ENCODE measurements at places on chromosomes 16 and 17.

GRCh38 chr16:73433731-73434307 is 385.9 kb upstream of the ZFHX3 start:
- no peak for DNase-seq

- no peak for DNase-seq
These were observed 27.1 kb upstream of the SCNN1B start for GRCh38 chr16:23274968-23275367.

DNA sequence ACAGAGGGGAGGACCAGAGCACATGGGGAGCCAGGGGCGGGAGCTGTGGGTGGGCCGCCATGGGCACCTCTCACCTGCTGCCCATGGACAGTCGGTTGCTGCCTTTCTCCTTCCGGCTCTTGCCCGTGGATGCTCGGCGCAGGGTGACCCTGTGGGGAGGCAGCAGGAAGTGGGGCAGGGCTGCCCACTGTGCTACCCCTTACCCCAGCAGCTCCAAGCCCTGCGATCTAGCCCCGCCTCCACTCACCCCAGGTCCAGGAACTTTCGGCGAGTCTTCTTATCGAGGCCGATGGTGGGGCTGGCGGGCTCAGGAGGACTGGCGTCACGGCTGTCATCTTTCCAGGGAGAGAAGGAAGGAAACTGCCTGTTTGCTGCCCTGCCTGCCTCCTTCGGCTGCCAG is 14.2 kb downstream of the SAMD14 start:
- no peak for DNase-seq

GRCh38 chr17:78884148-78884825 is 18.7 kb downstream of the CEP295NL start:
- DNase-seq = no peak

DNA sequence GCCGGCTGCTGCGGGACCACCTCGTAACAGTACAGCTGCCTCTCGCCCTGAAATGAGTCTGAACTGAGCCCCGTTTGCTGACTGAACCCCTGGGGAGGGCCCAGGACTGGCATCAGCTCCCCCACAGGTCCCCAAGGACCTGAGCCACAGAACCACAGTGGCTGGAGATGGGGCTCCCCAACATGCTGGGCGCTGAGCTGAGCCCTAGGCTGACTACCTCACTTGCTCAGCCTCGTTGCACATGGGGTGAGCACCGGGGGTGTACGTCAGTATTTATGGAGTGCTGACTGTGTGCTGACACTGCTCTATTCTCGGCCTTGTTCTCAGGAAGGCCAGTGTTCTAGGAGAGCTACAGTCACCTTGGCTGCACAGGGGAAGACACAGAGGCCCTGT is 6.6 kb upstream of the VASN start:
- DNase-seq = no peak

DNA sequence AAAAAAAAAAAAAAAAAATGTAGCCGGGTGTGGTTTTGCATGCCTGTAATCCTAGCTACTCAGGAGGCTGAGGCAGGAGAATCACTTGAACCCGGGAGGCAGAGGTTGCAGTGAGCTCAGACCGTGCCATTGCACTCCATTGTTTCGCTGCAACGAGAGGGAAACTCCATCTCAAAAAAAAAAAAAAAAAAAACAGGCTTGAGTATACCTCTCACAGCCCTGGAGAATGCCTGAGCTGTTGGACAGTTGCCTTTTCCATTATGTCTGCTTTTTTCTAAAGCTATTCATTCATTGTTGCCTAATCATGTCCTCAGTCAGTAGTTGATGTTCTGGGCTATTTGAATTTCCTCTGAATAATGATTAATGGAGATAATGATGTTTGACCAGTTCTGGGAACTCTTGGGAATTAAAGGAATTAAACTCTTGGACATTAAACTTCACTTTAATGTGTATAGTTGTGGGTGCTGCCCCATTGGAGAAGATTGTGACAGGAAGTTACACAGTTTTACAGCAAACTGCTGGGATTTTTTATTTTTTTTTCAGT is 11.8 kb downstream of the HMOX2 start:
- no peak for DNase-seq

DNA sequence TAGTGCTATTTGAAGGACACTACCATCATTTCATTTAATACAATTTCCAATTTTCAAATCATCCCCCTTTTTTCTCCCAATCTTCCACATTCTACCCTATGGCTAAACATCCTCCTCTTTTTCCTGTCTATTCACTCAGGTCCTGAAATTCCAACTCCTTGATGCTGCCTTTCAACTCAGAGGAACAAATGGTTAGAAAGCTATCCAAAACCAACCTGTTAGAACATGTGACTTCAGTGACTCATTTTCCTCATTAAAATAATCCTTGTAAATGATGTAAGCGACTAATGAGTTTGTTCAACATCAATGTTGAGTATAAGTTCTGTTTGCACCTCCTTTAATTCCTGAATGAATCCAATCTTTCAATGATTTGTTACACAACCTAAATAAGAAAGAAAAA is 5.5 kb downstream of the PSMD12 start:
- no peak for DNase-seq

- no peak for DNase-seq
These were observed 290.6 kb downstream of the BCAS3 start for GRCh38 chr17:60968266-60968665.

DNA sequence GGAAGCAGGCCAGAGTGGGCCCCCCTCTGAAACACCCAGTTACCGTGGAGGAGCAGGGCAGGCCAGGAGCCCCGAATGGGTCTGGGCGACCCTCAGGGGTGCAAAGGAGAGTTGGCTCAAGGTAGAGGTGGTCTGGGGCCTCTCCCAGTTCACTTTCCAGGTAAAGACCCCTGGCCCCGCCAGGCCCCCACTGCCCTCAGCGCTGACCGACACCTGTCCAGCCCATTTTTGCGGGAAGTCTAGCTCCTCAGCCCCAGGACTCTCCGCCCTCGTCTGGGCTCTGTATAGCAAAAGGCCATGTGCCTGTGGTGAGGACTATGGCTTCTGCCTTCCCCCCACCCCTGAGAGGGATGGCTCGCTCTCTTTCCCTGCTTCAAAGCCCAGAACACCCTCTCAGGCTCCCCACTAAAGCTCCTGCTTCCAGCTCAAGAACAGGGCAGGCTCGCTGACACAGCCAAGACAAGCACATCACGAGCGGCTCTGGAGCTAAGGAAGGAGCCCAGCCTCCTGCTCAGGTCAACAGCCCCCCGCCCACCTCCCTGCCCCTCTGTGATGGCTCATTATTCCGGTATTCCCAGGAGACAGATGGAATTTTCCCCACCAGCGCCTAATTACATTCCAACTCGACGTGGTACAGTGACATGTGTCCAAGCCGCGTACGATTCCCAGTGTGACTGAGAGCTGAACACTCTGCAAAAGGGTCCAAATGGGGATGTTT is 59.4 kb downstream of the RTN4RL1 start:
- no peak for DNase-seq

Measured in stimulated activated CD8-positive, alpha-beta memory T cell treated with anti-CD3 and anti-CD28 coated beads, Interleukin-4, amount 100 ng/mL, for 1 hour (primary cell).